ENCODE measurements at places on chromosomes 3 and 15. TPM values are rescaled to one million over a fixed set of nuclear protein-coding genes. Genes with fewer than 3 reads are reported as not detected.
A peak's percentile ranks its signal among the peaks of the same experiment; 100 is the strongest.

- H3K36me3 ChIP-seq = peaks cover 2% of the 10 kb centered on the region
- H3K27ac ChIP-seq = no peak overlapping the region
- DNase-seq = no peak
- H3K4me3 ChIP-seq = no peak overlapping the region
Measured at GRCh38 chr3:123919353-123919752, 35.2 kb upstream of the MYLK start.

GRCh38 chr3:71210257-71211007 lies 373.1 kb downstream of the FOXP1 start:
- H3K27ac ChIP-seq = no peak overlapping the region
- H3K4me3 ChIP-seq = no peak overlapping the region
- peak; percentile 90 for DNase-seq
- no peaks in the 10 kb centered on the region for H3K27me3 ChIP-seq

The CFAP20DC gene
- total RNA-seq = 3.8 TPM

The CHRNA7 gene
- total RNA-seq = 0.26 TPM

The MAGI1 gene
- total RNA-seq = 15.7 TPM

Measured in fibroblast of lung (primary cell).